Posterior vena cava (tissue), 2 donors: ENCODE measurements at places on chromosomes 7 and 10.

- DNase-seq, result no peak
Observed at GRCh38 chr7:69882269-69882668, 284.0 kb downstream of the AUTS2 start.

GRCh38 chr7:149868623-149869290 is 5.0 kb upstream of the ATP6V0E2 start:
- no peak for DNase-seq

- peak; percentile 82 for DNase-seq
Observed at GRCh38 chr7:150945853-150946420, 32.2 kb downstream of the KCNH2 start.

DNA sequence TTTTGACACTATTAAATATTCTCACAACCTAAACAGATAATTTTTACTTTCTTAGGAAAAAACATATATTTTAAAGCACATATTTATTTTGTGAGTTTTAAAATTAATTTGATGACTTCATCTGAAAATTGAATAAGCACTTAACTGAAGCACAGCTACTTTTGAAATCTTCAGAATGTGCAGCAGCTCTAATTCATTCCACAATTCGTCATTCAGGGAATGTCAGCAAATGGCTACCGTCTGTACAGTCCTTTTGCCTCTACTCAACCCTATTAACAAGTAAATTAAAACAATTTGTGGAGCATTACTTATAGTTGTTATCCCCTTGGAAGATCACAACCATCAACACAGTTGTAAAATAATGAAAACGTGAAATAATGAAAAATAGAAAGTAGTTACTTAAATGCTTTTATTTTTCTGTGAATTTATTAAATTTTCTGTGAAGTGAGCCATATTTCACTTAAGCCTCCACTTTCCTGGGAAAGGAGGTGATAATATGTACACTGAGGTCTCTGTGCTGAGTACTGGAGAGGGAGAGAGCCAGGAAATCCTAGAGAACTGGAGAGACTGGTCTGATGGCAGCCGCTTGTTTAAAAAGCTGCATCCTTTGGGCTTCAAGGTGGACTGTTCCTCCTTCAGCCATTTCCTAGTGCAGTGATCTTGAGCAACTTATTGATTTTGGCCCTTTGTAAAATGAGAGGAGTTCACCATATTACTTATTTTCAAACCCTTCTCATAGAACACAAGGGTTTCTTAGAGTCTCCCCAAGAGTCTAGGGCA is 70.6 kb downstream of the REEP3 start:
- DNase-seq, result no peak

GRCh38 chr10:97888641-97889262 is 39.1 kb downstream of the GOLGA7B start:
- DNase-seq, result no peak
